ENCODE measurements at places on chromosomes 11 and 22.

GRCh38 chr11:86403458-86403857 lies 28.8 kb downstream of the CCDC81 start:
- no peak for DNase-seq

DNA sequence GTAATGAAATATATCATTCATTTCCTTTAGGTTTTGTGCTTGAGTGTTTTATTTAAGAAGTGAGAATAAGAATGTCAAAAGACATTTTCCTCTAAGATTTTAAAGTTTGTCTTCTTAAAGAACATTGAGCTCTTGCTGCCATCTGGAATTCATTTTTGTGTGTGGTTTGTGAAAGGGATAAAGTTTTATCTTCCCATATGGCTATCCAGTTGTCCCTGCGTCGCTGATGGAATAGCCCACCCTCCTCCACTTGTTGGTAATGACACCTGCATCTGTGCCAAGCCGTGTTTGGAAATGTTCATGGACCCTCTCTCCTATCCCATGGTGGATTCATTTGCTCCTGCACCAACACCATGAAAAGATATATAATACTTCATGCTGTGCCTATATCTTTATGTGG lies 901.5 kb downstream of the BRD1 start:
- no peak for DNase-seq

- DNase-seq: peak; percentile 38
Observed at GRCh38 chr22:35150183-35151107, 84.5 kb downstream of the ISX start.

- DNase-seq: no peak
Observed at GRCh38 chr22:38397189-38398085, 57.6 kb downstream of the KCNJ4 start.

DNA sequence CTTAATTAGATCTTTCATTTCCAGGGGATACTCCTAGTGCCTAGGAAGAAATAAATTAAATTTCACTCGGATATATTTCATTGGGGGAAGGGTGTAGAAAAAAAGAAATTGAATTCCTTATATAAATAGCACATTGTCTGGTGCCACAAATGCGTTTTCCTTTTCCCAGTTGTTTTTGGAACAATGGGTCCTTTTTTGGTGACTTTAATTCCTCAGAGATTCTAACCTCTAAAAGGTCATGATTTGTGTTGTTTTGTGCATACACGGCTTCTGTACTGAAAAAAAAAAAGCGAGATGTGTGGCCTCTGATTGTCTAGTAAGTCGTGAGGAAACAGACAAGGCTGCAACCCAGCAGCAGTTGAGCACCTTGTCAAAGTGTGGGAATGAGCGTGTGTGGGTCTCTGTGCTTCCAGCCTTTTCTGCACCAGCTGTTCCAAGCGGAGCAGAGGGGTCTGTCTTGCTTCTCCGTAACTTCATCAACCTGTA lies 64.5 kb upstream of the CRTAM start:
- DNase-seq: no peak

DNA sequence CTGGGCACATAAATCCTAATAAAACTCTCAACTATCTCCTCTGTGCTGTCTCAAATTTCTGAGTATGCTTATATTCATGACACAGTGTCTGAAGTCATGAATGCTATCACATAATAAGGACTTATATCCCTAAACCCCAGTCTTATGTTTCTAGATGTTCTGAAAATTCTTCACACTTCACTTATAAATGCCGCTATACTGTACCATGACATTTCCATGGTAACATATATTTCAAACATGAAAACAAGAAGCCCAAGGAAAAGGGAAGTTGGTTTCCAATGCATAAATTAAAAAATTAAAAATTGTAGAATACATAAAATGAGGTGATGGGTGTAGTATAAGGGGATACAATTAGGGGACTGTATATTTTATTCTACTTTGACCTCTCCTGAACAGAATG lies 11.7 kb downstream of the GVQW3 start:
- DNase-seq: no peak

- DNase-seq: no peak
Observed at GRCh38 chr11:86415026-86415425, 40.3 kb downstream of the CCDC81 start.

DNA sequence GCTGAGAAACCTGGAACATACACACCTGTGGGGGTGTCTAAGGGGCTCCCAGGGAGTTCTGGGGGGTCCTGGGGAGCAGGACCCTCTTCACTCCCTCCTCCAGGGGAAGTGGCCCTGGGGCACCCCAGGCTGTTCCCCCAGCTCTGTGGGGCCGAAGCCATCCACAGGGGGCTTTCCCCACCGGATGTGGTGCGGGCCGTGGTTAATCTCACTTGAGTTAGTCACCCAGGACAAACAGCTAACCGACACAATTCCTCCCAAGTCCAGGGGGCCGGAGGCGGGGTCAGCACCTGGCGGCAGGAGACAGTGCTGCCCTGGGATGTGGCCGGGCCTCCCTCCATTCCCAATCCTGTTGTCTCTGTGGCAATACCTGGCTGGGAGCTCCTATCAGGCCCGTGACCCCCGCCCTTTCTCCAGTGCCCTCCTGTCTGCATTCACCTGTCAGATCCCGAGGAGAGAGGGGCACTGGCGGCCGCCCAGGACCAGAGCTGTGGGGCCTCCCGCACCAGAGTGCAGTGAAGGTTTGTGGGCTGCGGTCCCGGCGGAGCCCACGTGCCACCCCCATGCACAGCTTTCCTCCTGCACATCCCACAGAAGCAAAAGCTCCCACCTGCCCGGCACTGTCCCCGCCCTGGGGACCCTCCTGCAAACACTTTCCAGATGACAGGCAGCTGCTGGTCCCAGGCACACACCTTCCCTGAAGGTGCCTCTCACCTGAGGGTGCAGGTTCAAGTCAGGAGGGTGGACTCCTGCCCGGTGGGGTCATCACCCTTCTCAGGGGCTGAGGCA lies 5.2 kb upstream of the MUC5AC start:
- DNase-seq: no peak

DNA sequence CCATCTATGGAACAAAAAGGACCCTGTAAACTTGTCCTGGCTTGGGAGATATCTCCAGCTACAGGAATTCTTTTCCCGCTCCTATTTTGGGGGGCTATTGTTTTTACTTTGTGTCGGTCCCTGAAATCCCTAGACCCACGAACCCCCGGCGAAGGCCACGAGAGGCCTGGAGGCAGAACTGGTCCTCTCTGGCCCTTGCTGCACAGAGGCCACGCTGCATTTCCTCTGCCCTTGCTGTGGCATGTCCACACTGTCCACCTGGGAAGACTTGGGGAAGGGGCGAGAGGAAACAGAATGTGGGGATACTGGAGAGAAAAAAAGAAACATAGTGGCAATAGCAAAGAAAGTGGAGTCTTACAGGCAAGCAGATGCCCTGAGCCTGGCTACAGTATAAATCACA lies 2.3 kb upstream of the ANO1 start:
- DNase-seq: no peak

- DNase-seq: no peak
Observed at GRCh38 chr11:129248618-129249017, 56.5 kb upstream of the ARHGAP32 start.

DNA sequence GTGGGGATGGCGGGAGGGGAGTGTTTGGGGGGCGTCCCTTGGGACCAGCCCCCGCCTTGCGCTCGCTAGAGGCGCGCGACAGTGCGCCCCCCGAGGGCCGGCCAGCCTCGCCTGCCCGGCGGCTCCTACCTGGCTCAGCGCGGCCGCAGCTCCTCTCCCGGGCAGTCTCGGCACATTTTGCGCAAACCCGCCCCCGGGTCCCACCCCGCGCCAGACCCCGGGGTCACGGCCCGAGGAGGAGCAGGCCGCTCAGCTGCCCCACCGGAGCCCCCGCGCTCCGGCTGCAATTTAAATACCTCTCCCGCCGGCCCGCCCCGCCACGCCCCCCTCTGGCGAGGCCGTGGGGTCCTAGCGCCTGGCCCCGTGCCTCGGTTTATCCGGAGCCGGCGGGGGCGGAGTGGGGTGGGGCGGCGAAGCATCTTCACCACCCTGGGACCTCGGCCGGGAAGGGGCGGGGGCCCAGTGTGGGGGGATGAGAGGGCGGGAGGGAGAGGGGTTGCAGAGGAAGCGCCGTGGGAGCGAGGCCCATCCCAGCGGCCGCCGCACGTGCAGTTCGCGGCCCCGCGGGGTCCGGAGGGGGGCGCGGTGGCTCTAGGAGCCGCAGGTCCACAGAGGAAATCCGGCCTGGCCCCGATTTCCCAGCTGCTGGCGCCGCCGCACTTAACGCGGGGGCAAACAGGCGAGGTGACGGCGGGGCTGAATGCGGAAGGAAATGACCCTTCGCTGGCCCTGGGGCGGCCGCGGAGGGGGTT lies at the start of gene LRRC32:
Gene LRRC32 (minus strand): TSS at position 263 of the 752 bp plus-strand sequence. CDS start 4,793 bp downstream, outside the sequence.
- DNase-seq: no peak

GRCh38 chr11:12271826-12272366 lies 105.5 kb upstream of the PARVA start:
- DNase-seq: no peak

DNA sequence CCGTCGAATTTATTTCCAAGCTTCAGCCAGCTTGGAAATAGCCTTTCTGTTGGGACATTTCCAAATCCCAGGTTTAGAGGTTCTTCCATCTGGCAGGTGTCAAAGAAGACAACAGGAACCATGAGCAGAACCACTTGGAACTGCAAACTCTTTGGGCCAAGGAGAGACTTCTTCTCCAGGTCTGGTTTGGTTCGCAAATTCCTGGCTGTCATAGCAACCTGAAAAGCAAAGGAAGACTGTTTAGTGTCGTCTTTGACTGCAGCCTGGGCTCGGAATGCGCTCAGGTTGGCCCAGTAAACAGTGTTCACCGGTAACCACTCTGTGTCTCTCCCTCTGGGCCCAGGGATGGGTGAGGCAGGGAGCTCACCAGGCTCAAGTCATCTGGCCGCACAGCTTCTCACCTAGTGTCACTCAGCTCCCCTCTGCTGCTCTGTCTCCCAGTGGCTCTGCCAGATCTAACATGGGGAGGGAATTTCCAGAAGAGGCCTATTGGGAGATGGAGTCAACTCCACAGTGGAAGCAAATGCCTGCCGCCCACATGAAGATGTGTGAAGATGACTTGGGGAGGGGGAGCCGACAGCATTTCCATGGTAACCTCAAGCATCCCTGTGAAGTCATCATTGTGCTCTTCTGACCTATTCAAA lies 11.9 kb upstream of the CLMP start:
- DNase-seq: no peak

GRCh38 chr11:130407978-130408377 lies 20.4 kb downstream of the ADAMTS8 start:
- no peak for DNase-seq

GRCh38 chr11:120579611-120580031 lies 68.1 kb downstream of the GRIK4 start:
- no peak for DNase-seq

DNA sequence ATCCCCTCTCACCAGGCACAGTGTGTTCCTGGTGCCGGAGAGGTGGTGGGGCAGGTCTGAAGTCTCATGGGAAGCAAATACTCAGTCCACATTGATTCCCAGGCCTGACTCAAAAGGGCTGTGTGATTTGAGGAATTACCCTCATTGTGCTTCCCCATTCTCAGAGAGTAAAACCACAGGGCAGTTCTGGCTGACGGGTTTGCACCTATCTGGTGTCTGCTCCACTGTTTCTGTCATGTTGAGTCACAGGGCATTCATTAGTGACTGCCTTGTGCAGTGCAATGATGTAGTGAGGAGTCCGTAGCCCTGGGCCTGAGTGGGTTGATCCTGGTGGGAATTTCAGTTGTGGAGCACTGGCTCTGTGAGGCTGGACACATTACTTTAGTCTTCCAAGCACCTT lies 85.2 kb upstream of the ARHGAP20 start:
- no peak for DNase-seq

GRCh38 chr11:6298605-6299004 lies 21.7 kb downstream of the CAVIN3 start:
- no peak for DNase-seq

DNA sequence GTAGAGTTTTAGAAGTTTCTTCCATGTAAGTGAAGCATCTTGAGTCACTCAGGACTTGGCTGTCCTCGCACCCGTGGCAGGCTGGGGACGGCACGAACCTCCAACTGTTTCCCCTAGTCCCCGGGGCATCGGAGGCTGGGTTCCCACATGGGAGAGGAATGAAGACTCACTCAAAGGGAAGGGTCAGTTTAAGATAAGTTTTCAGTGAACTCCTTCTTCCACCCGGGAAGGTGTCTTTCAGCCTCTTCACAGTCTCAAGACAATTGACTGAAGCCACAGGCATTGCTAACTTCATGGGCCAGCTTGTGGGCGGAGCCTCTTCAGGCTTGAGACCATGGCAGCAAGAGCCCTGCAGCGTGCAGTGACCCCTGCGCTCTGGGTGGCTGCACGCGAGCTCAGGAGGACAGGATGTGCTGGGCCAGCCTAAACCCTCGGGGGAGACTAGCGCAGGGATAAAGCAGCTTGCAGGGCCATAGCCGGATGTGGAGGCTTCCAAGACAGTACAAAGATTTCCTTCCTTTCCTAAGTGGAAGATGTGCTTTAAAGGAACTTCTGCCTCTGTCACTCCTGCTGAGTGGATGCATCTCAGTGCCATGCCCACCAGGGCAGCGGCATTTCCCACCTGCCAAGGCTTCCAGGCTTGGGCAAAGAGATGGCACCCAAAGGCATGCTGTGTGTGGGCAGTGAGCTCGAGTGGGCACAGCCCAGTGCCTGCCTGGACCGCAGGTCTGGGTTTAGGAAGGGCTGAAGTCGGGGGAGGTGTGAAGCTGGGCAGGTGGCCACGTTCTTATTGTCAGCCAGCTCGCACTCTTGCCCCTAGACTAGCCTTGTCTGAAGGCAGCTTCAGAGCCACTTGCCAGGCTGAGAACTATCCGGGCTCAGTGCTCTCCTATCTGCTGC lies 32.9 kb downstream of the PPIL2 start:
- DNase-seq: no peak

- no peak for DNase-seq
Observed at GRCh38 chr11:44865866-44866272, 84.8 kb downstream of the TP53I11 start.

GRCh38 chr11:108534274-108534882 lies 36.2 kb upstream of the POGLUT3 start:
- no peak for DNase-seq

DNA sequence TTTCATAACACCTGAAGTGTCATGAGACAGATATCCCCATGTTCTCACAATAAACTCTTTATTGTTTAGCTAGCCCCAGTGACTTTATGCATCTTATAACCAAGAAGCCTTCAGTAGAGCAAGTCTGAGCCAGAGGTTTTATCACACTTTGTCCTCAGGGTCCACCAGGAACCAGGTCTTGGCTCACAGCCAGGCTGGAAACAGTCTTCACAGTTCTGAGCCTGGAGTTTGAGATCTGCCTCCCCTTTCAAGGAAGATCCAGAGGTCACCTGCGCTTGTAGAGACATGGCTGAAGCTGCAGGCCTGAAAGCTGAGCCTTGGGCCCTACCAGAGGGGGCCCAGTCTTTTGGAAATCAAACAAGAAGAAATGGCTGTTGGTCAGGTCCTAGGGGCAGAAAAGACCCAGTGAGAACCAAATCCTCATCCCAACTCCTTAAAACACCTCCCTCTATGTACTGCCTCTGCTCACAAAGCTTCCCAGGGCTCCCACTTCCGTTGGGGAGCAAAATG lies 3.5 kb downstream of the RRP8 start:
- no peak for DNase-seq

DNA sequence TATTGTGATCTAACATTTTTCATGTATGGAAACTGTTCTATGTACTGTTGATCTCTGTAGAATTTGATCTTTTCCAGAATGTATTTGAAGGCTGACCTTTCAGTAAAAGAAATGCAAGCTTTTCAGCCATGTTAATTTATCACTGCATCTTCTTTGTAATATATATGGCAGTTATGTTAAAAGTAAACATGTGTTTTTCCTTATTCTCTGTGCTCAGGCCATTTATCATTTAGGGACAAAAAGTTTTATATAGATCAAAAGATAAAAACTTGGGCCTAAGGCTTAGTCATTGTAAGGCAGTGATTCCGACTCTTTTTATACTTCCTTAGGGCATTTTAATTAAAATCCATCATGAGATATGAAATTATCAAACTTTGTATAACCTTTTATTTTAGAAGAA lies 48.7 kb downstream of the KDM2A start:
- no peak for DNase-seq

Data from stimulated activated CD8-positive, alpha-beta memory T cell treated with anti-CD3 and anti-CD28 coated beads, Interleukin-15, amount 100 ng/mL, for 24 hours (primary cell).